ENCODE measurements at places on chromosomes 2 and 18. TPM values are rescaled to one million over a fixed set of nuclear protein-coding genes. Genes with fewer than 3 reads are reported as not detected.

The LYG2 gene
- total RNA-seq, result not detected

DNA sequence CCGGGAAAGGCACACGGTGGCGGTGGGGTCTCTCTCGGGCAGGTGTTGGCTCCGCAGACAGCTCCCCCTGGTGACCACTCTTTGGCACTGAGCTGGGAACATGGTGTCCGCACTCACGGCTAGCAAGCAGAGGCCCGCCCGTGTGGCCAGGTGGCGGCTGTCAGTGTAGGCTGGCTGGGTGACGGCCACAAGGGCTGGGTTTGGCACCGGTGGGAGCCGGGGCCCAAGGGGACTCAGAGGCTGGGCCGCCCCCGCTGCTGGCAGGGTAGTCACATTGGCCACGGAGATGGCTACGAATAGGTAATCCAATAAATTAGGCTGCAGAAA lies 1071.7 kb downstream of the RPIA start:
- no peak for DNase-seq

The ABCA12 gene
- total RNA-seq, result not detected

GRCh38 chr2:172931256-172931894 lies 144.3 kb upstream of the MAP3K20 start:
- no peak for DNase-seq

GRCh38 chr2:28663359-28663758 lies 88.3 kb upstream of the PPP1CB start:
- DNase-seq, result no peak

DNA sequence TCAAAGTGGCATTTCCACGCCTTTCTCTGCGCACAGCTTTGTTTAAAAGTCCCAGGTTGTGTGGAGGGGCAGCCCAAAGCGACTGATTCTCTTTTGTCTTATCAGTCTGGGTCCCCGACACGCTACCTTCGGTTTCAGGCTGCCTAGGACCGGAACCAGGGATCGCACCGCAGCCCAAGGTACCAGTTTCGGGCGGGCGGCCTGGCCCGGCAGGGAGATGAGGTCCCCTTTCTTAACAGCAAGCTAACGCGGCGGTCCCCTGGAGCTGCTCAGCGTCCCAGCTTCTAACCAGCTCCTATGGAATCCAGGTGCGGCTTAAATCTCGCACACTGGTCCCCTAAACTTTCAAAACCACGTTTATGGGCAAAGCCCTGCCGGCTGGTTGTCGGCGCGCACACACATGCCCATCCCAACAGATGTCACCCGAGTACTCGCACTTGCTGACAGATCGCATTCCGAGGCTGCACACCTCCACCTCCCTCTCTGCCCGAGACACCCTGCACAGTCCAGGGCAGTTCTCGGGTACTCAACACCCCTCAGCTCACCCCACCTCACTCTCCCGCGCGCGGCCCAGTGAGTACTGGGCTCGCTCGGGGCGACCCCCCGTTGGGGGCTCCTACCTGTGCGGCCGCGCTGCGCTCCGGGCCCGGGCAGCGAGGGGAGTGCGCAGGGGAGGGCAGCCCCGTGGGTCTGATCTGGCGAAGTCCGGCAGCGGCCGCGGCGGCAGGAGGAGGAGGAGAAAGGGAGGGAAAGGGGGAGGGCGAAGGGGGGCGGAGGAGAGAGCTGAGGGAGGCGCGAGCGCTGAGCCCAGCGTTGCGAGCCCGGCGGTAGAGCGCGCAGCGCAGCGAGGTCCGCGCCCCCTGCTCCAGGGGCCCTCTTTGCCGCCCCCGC lies at the start of gene EFEMP1:
TSS of gene EFEMP1 (minus strand) at position 692 of the 891 bp plus-strand sequence. CDS start 1,342 bp downstream, outside the sequence.
- DNase-seq, result peak; percentile 16

DNA sequence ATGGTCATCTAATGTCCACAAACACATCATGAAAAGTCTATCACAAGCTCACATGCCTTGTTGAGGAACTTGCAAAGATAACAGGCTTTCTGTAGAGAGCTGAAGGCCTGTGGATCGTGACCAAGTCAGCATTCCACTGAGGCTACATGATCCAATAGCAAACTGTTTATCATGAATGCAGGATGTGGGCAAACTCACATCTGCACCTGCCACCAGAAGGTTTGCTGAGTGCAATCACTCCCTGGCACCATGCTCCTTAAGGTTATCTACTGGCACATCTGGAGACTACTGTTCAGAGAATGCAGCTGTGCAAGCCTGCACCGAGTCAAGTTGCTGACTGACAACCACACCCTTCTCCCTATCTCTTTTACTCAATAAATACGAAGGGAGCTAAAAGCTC lies 67.3 kb upstream of the ACAA2 start:
- DNase-seq, result no peak

The TXNDC2 gene
- total RNA-seq, result not detected

The KRTCAP3 gene
- total RNA-seq, result 5.9 TPM

Measured in activated CD4-positive, alpha-beta T cell treated with anti-CD3 and anti-CD28 coated beads for 36 hours (primary cell).